ENCODE measurements at places on chromosomes 7 and 10.
A peak's percentile ranks its signal among the peaks of the same experiment; 100 is the strongest.

DNA sequence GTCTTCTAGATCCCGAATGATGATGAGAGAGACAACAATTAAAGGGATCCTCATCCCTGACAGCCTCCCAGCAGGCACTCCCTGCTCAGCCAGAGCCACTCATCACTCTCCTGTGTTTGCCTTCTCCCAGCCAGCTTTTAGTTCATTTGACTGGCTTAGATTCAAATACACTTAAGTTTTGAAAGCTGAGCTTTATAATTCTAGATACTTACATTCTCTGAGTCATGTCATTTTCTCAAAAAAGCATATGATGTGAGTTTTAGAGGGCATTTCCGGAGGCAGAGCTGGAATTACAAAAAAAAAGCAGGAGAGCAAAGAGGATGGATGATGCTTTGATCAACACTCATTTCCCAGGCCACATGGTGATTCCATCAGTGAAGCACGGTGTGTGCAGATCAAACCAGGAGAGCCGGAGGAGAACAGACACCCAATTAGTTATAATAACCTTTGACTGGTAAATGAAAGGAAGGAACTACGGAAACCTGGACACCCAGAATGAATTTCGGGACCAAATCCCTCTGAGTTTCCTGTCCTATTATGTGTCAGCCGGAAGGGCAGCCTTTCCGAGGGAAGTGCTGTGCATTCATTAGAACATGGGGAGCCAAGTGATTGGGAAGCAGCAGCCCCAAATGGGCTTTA, 81.5 kb upstream of the HPS1 start:
- peak; percentile 39 for DNase-seq

GRCh38 chr7:83427884-83428283, 221.1 kb downstream of the SEMA3E start:
- DNase-seq = no peak

- DNase-seq = no peak
These were observed 25.4 kb upstream of the TMEM72 start for GRCh38 chr10:44885710-44886109.

GRCh38 chr10:99595770-99596465, 24.3 kb downstream of the SLC25A28 start:
- DNase-seq = no peak

- DNase-seq = no peak
These were observed 261.4 kb downstream of the ADARB2 start for GRCh38 chr10:1475771-1476454.

- DNase-seq = no peak
These were observed 147.4 kb upstream of the PRSS58 start for GRCh38 chr7:142405122-142405765.

DNA sequence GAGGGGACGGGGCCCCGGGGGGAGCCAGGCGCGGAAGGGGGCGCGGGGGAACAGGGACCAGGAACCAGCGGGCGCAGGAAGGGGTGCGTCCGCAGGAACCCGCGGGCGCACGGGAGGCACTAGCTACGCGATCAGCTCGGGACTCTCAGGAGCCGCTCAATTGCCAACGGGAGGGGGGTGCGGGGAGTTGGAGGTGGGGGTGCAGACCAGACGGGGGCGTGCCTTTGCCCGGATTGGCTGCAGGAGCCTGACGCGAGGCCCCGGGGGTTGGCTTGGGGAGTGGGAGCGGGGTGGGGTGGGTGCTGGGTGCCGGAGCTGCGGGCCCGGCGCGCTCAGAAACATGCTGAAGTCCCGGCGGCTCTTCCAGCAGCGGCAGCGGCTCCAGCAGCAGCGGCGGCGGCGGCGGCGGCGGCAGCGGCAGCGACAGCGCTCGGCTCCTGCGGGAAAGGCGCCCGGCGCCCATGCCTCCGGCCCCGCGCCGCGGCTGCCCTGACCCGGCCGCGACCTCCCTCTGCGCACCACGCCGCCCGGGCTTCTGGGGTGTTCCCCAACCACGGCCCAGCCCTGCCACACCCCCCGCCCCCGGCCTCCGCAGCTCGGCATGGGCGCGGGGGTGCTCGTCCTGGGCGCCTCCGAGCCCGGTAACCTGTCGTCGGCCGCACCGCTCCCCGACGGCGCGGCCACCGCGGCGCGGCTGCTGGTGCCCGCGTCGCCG, at the start of gene ADRB1:
ADRB1 (plus strand) TSS at position 335 of the 715 bp plus-strand sequence; CDS start at position 602, 267 bp downstream.
- peak; percentile 49 for DNase-seq
